NCI-H2081 (cell line): ENCODE measurements at places on chromosomes 7 and 10.

- DNase-seq = no peak
Measured at GRCh38 chr7:151524845-151525244, 5.2 kb upstream of the RHEB start.

GRCh38 chr10:121753726-121754476, 155.7 kb upstream of the FGFR2 start:
- no peak for DNase-seq

- DNase-seq = no peak
Measured at GRCh38 chr10:73086816-73087215, 9.8 kb downstream of the P4HA1 start.

GRCh38 chr10:58326967-58327381, 7.8 kb upstream of the UBE2D1 start:
- no peak for DNase-seq

GRCh38 chr7:31335884-31336201, 4.7 kb downstream of the NEUROD6 start:
- no peak for DNase-seq

- no peak for DNase-seq
Measured at GRCh38 chr7:111049971-111050680, 40.8 kb upstream of the LRRN3 start.

GRCh38 chr10:123621916-123622315, 44.2 kb upstream of the GPR26 start:
- no peak for DNase-seq

- no peak for DNase-seq
Measured at GRCh38 chr10:69849825-69850224, 48.1 kb downstream of the COL13A1 start.

- DNase-seq = no peak
Measured at GRCh38 chr7:131293018-131293417, 34.7 kb upstream of the MKLN1 start.
